ENCODE measurements at places on chromosomes 13 and 19.

GRCh38 chr13:73962284-73962683 is 171.9 kb downstream of the KLF12 start:
- no peak for DNase-seq

DNA sequence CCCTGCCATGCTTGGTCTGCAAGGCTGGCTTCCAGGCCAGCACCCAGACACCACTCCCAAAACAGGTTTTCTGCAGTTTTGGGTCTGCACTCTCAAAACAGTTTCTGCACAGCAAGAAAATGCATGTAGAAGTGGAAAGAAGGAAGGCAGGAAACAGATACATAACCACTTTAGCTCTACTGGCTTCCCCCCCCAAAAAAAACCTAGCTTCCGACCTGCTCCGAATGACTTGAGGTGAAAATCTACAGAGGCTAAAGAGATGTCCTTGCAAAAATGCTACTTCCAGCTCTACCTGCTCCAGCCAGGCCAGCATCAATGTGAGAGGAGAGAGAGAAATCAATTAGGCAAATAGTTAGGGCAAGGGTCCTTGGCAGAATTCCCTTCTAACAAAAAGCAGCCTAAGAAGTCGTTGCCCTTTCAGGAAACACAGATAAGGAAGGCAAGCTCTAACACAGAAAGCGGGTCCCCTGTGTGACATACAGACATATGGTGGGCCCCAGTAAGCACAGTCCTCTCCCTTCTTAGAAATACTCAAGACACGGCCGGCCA is 3.4 kb downstream of the C19orf12 start:
- DNase-seq, result no peak

DNA sequence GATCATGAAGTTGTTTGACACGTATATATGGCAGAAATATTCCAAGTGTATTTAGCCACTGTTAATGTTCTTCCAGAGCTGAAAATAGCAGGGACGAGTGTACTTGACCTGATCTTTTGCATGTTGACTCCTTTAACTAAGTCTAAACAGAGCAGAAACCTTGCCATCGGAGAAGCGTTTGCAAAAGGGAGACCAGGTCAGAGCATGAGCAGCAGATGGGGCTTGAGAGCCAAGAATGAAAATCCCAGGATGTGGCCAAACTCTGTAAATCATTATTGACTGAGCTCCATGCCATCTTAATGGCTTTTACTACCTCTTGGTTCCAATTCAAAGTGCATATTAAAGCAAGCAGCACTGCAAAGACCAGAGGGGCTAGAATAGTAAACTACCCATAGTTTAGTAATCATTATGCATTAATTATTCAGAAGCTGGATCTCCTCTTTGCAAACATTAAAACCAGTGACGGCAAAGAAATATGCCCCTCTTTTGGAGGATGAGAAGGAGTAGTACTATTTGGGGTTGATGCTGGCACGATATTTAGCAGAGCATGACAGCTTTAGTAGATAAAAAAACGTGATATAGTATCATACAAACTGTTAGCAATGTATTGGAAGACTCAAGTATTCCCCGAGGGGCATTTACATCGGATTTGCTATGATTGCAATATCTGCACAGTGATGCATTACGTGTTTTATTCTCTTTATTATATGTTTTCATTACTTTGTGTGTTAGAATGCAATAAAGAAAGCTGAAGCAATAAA is 55.7 kb downstream of the FAM216B start:
- no peak for DNase-seq

GRCh38 chr13:33127009-33127551 is 110.9 kb downstream of the KL start:
- no peak for DNase-seq

DNA sequence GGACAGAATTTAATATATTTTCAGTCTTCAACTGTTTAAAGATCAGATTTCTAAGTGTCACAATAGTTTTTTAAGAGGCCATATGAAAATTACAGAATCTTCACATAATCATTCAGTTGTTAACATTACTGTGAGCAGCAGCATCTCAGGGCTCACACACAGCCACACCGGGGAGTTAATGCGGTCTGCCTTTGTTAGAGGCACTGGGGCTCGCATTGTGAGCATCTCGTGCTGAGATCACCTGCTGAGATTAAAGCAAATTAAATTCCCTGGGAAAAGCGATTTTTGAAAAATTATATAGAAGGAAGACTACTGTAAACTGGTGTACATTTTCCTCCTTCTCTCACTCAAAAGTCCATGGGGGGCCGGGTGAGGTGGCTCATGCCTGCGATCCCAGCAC is 16.6 kb downstream of the GPR12 start:
- DNase-seq, result no peak
